ENCODE measurements at places on chromosomes 6 and 20.
A peak's percentile ranks its signal among the peaks of the same experiment; 100 is the strongest.

- DNase-seq, result no peak
Observed at GRCh38 chr20:6055981-6056569, 2.2 kb upstream of the LRRN4 start.

DNA sequence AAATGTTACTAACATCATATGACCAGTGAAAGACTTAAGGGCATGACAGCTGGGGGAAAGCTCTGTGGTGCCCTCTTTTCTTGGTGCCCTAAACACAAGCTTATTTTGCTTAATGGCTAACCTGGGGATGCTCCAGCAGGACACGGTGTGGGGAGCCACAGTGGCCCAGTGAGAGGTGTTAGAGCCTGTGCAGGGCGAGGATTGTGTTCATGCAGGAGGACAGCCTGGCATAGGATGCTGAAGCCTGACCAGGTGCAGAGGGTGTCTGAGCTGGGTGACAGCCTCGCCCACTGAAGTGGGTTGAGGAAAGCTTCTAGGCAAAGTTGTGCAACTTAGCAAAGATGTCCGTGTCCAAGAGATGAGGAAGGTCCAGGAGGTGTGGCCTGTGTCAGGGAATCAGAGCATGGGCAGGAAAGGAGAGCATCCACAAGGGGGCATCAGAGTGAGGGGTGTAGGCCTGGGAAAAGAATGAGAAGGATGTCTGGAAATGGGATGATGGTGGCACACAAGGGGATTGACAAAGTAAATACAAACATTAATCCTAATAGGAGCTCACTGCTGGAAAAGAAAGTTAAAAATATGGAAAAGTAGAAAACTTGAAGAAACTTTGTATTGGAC, 33.9 kb downstream of the SLC17A4 start:
- peak; percentile 24 for DNase-seq

- no peak for DNase-seq
Observed at GRCh38 chr20:38728191-38728781, 4.0 kb downstream of the SLC32A1 start.

GRCh38 chr6:40380271-40380670, 206.9 kb downstream of the LRFN2 start:
- no peak for DNase-seq

- DNase-seq, result peak; percentile 94
Observed at GRCh38 chr20:62791301-62792181, 4.7 kb upstream of the MRGBP start.

DNA sequence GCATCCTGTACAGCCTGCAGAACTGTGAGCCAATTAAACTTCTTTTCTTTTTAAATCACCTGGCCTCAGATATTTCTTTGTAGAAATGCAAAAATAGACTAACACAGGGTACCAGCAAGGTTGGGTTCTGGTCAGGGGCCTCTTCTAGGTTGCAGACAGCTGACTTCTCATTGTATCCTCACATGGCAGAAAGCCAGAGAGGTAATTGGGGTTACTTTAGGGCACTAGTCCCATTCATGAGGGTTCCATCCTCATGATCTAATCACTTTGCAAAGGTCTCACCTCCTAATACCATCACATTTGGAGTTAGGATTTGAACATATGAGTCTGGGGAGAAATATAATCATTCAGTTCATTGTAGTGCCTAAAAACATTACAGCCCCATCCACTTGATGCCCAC, 101.5 kb downstream of the LCA5 start:
- DNase-seq, result no peak

GRCh38 chr6:70413992-70414494, 735 bp downstream of the FAM135A start:
- no peak for DNase-seq

- DNase-seq, result no peak
Observed at GRCh38 chr6:81625216-81625615, 127.3 kb downstream of the TENT5A start.

- DNase-seq, result peak; percentile 61
Observed at GRCh38 chr20:37630166-37630565, 63.7 kb upstream of the CTNNBL1 start.

DNA sequence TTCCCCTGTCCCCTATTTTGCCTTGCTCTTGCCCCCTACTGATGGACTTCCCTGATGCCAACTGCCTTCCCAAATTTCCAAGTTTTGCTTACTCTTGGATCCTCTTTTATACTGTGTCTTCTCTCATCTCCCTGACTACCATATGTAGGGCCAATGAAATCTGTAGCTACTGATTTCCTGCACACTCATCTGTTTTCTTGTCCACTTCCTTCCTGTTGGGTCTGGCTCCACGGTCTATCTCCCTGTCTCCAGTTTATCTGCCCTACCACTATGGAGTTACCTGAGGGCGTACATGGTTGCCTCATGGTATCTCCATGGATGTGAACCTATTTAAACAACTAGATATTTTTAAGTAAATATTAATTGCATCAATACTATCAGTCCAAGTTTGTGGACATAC, 140.3 kb upstream of the MCHR2 start:
- DNase-seq, result no peak

DNA sequence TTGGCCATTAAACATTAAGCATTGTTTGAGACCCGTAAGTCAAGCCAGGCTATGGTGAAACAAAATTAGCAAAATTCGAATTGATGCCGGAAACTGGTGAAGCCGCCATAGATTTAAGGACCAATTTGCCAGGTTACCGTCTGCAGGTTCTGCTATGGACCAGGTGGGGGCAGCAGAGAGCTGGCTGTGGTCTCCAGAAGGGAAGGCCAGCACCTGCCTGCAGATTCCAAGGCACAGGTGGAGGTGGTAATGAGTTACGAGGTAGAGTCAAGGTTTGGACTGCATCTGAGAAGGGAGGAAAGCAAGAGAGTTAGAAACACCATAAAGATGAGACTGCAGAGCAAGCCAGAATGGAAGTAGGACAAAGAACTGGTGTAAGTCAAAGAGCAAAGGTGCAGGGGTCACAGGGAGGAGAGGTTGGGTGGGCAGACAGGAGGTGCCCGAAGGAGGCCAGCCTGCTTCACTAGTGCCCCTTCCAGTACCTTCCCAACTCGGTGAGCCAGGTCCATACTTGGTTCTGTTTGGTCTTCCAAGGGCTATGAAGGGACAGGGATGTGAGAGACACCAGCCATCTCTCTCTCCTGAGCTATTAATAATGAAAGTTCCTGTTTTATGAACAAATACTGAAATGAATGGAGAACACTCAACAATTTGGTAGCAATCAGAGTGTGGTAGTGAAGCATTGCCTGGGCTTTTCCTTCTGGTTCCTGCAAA, 131.6 kb upstream of the ESR1 start:
- peak; percentile 25 for DNase-seq

DNA sequence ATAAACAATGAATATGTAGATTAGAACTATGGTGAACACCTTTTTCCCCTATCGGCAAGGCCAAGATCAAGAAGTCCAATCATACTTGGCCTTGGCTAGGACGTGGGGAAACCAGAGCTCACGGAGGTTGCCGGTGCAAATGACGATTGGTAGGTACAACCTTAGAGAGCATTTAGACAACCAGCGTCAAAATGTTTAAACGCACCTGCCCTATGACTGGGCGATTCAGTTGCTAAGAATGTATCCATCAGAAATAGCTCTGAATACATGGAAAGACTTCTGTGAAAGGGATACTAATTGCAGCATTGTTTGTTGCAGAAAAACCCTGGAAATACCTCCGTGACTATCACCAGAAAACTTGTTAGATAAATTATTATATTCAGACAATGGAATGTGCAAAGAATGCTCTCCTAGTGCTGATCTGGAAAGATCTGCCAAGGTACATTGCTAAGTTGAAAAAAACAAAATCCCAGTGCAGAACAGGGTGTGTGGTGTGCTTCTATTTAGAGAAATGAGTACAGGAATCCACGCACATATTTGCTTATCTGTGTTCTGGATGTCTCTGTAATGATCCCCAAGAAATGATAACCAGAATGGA, 48.0 kb upstream of the PTPN1 start:
- no peak for DNase-seq

DNA sequence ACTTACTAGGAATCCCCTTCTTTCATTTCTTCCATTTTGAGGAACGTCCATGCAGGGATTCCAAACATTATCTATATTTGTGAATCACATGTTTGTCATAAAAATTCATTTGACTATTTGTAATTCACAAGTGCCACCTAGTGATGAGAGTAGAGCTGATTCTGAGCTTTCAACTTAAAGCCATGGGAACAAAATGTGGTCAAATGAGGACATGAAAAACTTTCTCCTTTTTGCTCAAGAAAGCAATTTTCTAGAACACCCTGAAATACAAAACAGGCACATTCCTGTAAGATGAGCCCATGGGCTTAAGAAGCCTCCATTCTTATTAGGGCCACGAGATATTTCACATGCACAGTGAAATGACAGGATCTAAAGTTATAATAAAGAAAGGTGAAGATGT, 12.3 kb downstream of the MAP3K7 start:
- no peak for DNase-seq

DNA sequence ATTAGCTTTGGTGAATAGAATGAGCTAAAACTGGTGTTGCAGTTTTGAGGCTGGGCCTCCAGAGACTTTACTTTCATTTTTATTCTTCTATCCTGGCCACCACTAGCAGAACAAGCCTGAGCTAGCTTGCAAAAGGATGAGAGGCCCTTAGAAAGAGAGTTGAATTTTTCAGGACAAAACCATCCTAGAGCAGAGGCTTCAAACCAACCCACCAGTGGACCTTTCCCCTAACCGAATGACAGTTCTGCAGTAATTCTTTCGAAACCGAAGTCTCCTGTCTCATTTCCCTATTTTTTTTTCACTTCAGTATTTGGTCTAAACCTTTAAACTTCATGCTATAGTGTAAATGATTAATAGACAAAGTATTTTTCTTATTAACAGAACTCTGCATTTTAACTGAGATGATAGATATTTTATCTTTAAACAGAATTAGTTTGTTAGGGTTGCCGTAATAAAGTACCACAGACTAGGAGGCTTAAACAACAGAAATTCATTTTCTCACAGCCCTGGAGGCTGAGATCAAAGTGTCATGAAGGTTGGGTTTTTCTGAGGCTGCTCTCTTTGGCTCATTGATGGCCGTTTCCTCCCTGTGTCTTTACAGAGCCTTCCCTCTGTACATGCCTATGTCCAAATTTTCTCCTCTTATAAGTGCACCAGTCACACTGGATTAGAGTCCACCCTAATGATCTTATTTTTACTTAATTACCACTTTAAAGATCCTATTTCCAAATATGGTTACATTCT, 80.6 kb upstream of the PAK5 start:
- DNase-seq, result no peak

DNA sequence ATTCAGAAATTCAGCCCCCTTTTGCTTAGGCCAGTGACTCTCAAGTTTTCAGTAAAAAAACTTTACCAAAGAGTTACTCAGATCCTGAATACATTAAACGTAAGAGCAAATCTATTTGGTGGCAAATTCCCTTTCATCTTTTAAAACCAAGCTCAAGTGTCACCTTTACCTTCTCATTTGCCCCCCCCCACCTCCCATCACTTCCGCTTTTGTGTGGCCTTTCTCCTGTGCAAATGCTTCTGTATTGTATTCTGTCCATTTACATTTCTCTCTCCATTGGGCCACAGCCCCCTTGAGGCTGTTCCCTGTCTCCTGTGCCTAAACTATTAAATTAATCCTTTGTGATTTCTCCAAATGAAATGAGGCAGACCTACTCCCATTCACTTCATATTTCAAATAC, 1.9 kb downstream of the NOL7 start:
- DNase-seq, result no peak

- no peak for DNase-seq
Observed at GRCh38 chr6:56087421-56087820, 160.0 kb downstream of the COL21A1 start.

GRCh38 chr6:7307533-7307932, 5.5 kb downstream of the SSR1 start:
- DNase-seq, result no peak

GRCh38 chr6:138692978-138693909, 80.3 kb upstream of the CCDC28A start:
- peak; percentile 26 for DNase-seq

- DNase-seq, result no peak
Observed at GRCh38 chr6:41355952-41356351, 20.5 kb downstream of the NCR2 start.

GRCh38 chr6:15184441-15184861, 61.4 kb upstream of the JARID2 start:
- DNase-seq, result no peak

GRCh38 chr6:150537893-150538292, 61.8 kb upstream of the PLEKHG1 start:
- no peak for DNase-seq

DNA sequence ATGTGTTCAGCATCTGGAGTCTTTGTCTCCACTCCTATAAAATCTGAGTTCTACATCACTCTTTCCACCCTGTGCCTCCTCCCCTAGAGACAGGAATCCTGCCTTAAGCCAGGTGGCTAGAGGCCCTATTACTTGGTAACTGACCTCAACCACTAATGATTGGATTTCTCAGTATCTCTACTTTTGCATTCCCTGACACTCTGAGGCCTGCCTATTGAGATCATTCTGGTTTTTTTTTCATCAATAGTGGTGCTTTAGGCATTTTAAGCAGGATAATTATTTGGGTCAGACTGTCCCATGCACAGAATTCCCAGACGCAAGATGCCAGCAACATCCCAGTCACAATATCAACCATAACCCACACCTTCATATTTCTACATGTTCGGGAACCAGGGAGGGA, 3.9 kb upstream of the GCM1 start:
- no peak for DNase-seq

DNA sequence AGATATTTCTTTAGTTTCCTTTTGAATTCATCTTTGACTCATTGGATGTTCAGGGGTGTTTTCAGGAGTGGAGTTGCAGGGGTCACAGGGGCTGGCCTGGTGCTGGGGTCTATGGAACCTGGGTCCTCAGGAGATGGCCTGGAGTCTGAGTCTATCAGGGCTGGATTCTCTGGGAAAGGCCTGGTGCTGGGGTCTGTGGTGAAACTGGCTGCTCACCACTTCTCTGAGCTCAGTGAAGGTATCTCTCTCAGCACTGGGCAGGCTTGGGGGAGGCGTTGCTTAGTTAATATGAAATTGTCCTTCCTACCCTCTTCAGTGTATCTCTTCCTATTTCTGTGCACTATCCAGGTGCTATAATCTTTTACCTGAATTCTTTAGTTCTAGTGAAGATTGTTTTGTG, 83.1 kb upstream of the SLC24A3 start:
- no peak for DNase-seq

- DNase-seq, result peak; percentile 98
Observed at GRCh38 chr20:5621305-5621704, 128.9 kb upstream of the SHLD1 start.

DNA sequence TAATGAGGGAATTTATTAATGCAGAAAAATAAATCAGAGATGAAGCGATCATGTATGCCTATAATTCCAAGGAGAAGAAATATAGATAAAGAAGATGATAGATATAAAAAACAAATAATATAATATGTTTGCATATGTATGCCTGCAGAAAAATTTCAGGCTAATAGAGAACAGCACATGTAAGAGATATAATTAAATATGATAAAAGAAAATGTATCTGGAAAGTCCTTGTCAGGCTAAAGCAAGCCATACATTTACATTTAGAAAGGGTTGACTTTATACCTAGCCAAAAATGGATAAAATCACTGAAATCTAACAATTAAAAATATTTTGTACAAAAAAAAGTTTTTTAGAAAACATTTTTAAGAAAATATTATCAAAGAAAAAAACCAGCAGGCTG, 454.1 kb downstream of the C6orf118 start:
- DNase-seq, result no peak

Data from COR-L47 (cell line).